Dorsolateral prefrontal cortex (tissue), 122 donors: ENCODE measurements at places on chromosomes 16 and 17. TPM values are rescaled to one million over a fixed set of nuclear protein-coding genes. Genes with fewer than 3 reads are reported as not detected.

GRCh38 chr17:2899906-2900305 lies 103.7 kb downstream of the RAP1GAP2 start:
- DNase-seq, result no peak

DNA sequence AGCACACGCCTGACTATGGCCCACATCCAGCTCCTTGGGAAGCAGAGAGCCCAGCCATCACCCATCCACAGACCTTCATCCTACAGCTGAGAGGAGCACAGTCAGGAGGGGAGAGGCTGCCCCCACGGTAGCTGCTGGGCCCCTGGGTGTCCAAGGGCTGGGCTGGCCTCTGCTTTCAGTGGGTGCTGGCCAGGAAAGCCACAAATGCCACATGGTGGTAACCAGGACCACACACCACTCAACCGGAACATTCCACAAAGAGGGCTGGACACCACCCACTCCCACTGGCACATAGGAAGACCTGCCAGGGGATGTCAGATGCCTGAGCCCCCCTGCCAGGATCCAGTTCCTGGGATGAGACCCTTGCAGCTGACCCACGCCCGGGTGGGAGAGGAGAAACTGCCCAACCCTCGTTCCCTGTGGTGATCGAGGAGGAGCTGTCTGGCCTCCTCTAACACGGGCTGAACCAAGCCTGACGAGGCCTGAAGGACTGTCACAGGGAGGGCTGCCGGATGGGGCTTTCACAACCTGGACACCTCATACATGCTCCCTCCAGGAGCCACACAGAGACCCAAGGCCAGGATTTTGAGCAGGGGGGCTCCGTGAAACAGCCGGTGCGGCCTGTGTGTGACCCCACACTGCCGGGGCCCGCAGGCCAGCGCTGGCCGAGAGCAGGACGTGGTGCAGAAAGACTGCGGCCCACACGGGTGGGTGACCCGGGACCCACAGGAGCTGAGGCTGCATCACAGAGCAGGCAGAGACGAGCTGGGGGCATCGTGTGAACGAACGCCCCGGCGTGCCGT lies 30.7 kb downstream of the PIEZO1 start:
- DNase-seq, result no peak

DNA sequence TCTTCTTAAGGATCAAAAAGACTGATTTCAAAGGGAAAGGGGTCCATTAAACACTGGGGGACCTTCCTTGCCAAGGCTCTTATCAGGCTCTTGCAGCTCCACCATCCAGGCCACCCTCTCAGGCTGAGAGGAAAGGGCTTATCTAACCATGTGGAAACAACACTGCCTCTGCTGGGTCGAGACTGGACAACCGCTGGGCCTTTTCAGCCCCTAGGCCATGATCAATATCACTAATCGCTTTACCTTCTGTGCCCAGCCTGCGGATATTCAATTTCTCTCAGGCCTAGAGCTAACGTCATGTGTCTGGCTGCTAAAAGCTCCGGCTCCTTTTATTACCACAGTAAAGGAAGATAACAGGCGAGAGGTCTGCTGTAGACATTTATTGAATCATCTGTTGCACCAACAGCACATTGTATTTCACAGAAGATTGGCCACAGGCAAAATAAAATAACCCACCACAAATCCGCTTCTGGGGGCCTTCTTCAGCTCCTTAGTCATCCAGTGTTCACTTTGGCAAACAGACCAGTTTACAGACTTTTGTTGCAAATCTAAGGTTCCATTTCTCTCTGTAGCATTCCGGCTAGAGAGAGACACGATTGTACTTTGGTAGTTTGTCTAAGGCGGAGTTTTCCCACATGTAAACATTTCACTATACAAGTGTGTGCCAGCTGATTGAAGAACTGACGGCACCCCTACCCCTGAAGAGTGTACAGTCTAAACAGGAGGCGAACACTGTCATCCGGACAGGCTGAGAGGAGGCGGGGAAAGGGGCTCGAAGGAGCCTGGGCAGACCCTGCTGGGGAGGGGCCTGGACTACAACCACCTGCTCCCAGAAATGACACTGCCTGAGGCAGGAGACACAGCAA lies 13.9 kb downstream of the CYB561 start:
- no peak for DNase-seq

- DNase-seq, result no peak
Measured at GRCh38 chr16:85570735-85571562, 42.2 kb upstream of the GSE1 start.

GRCh38 chr16:49437344-49437743 lies 63.7 kb downstream of the C16orf78 start:
- DNase-seq, result no peak

DNA sequence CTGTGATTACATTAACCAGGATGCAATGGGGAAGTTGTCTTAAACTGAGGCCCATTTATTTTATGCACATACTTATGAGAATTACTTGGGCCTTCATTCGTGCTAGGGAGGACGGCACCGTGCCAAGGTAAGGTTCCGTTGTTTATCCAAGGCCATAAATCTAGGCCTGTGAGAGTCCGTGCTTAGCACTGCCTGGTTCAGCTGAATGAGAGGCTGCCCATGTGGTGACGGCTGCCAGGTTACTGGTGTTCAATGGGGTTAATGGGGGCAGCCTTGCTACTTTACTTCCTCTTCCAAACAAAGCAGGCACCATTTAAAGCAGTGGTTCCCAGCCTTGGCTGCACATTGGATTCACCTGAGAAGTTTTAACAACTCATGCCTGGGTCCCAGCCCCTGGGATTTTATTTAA lies 135.1 kb upstream of the NOL11 start:
- no peak for DNase-seq

DNA sequence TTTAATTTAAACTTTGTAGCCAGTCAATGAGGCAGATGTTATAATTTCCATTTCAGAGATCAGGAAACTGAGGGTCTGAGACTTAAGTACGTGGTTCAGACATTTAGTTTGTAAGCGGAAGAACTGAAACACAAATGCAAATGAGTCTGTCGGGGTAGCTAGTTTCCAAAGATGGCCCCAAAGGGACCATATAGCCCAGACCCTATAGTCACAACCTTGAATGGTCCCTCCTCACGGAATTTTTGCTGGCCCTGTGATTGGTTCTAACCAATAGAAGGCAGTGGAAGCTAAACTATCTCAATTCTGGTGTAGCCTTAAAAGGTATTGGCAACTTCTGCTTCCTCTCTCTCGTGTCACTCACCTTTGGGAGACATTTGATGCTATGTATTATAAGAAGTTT lies 7.5 kb upstream of the BCO1 start:
- DNase-seq, result no peak

DNA sequence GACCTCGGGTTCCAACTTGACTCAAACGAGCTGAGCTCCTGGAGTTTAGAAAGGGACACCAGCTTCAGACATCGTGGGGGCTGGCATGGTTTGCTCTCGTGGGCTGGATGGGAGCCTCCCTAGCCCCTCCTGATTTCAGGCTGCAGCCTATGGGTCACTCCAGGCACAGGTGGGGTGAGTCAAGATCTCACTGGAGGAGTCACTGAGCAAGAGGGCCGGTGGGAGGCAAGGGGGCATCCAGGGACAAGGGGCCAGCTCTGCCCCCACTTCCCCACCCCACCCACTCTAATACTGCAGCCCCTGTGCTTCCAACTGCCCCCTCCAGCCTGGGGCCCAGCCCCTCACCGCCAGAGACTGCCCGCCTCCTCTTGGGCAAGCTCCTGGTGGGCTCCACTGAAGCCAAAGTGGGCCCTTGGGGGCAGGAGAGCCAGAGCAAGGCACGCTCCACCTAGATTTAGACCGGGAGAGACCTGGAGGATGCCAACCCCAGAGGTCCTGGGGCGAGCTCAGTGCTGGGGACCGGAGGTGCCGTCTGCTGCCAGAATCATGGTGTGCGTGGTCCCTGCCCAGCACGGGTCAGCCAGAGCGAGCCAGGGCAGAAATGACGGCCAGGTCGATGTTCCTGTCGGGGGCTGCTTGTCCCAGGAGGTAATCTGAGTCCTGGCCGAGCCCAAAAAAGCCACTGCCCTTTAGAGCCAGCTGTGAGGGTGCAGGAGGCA lies 6.4 kb downstream of the SLC16A3 start:
- no peak for DNase-seq

DNA sequence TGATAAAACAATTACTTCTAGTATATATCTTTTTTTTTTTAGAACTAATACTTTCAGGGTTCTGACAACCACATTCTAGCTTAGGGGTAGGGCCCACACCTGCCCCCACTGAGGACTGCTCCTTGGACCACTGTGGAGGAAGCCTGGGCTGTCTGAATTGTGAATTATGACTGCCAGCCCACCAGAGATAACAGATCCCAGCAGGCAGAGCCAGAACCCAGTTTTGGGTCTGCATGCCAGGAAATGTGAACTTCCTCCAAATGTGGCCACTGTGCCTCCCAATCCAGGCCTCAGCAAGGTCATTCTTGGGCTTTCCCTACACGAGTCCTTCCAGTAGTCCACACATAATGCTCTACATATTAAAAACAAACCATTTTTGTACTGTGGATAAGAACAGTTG lies 15.9 kb downstream of the VEZF1 start:
- DNase-seq, result no peak

GRCh38 chr17:81080019-81080418 lies 45.1 kb downstream of the BAIAP2 start:
- no peak for DNase-seq

DNA sequence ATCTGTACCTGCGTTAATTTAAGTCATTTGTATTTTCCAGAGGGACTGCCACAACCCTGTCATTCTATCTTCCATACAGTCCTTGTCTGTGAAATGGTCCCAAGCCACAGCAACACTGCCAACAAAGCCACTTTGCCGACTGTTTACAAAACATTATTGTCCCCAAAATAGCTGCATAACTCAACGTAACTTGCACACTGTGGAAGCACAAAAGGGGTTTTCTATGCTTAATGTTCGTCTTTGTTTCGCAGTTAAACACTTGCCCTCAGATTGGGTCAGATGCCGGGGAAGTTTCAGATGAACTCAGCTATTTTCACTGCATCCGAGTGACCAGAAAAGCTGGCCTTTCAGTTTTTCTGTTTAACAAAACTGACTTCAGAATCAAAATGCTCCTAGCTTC lies 4.6 kb downstream of the SEC14L5 start:
- no peak for DNase-seq

DNA sequence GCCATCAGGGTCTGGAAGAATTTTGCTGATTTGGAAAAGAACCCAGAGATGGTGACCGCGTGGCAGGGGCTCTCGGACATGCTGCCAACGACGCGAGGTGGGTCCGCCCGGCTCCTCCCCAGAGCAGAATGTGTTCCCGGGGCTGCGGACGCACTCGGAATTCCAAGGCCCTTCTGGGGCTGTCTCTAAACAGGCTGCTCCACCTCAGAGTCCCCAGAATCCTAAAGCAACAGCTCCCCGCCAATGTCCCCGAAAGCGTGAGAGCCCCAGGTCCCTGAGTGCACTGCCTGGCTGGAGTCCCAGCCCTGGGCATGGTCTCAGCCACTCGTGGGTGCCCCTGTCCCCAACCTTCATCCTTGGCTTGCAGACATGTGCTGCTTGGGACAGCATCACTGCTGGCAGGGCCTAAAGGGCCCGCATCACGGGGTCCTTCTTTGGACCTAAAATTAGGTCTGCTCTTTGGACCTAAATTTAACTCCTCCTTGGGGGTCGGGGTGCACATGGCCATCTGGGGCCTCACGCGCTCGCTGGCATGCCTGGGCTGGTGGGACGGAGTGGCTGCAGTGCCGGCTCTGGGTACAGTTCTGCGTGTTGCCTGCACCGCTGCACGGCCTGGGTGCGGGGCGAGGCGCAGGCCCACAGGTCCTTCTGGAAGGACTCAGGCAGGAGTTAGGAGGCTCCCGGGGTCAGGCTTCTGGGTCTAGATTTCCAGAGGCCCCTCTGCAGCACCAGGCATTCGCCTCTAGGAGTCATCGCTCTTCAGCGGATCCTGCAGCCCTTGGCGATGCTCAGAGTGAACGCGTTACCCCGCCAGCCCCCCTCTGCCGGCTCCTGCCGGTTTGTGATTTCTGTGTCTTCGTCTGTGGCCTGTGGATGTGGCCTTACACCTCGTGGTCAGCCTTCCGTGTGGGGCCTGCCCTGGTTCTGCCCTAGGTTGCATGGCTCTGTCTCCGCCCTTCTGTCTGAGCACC lies 41.9 kb upstream of the CHMP6 start:
- DNase-seq, result no peak

- DNase-seq, result no peak
Measured at GRCh38 chr17:11671126-11671525, 72.9 kb downstream of the DNAH9 start.

GRCh38 chr17:77959926-77960521 lies 1.5 kb downstream of the TNRC6C start:
- no peak for DNase-seq

DNA sequence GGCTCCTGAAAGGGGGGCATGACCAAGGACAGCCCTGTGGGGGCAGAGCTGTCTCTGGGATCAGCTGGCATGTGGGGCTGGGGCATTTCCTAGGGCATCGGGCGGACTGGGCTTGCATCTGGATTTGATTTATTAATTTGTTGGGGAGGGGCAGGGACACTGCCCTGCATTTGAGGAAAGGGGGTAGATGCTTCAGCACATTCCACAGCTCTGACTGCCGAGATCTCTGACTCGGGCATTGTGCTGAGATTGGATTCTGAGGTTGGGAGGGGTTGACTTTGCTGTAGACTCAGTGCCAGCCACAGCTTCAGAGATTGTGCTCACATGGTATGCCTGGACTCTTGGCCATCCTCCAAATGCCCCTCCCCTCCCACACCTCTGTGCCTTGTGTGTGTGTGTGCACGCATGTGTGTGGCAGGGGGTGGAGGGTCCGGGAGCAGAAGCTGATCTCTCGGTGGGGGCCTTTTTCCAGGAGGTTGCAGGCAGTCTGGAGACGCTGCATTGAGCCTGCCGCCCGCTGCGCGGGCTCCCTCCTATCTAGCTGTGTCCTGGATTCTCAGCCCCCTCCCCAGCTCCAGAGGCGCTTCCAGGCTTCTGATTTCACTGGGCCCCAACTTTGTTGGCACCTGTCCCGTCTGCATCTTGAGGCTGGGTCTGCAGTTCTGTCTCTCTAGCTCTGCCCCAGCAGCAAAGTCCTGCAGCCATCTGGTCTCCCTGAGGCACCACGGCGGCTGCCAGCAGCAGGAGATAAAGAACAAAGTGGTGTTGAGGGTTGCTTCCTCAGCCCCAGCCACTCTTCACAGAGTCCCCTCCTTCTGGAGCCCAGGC lies 14.9 kb downstream of the IGFBP4 start:
- no peak for DNase-seq

DNA sequence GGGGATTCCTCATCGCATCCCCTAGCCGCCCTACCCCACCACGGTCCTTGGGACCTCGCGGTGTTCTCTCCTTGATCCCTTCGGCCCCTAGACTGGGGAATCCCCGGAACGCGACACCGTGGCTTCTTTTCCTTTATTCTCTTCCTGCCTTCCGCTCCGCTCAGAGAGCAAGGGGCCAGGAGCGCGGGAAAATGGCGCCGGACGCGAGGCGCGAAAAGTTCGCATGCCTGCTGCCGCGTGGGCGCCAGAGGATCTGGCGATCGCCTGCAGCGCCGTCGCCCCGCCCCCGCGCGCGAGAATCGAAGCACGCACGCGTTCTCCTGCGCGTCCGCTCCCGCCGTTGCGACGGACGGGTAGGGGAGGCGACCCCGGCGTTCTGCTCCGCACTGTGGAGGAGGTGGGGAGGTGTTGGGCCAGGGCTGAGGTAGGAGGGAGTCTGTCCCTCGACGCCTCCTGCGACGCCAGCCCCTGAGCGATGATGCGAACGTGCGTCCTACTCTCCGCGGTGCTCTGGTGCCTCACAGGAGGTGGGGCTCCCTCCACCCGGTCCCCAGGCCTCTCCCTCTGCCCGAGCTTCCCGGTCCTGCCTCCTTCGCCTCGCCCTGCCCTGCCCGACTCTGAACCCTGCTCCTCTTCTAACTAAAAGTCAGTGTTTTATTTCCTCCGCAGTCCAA lies at the start of gene ZPBP2:
ZPBP2 (plus strand) TSS at position 323 of the 674 bp plus-strand sequence; CDS start at position 476, 153 bp downstream.
- DNase-seq, result no peak

GRCh38 chr16:53904533-53904932 lies 200.6 kb downstream of the FTO start:
- no peak for DNase-seq

Gene RETREG3
- total RNA-seq, result 48.9 TPM

Gene OR1A1
- not detected for total RNA-seq

Gene USH1G
- not detected for total RNA-seq

Gene HAP1
- 15.8 TPM for total RNA-seq
